ENCODE measurements at places on chromosomes 12 and 14. TPM values are rescaled to one million over a fixed set of nuclear protein-coding genes. Genes with fewer than 3 reads are reported as not detected.

GPR84 gene
- not detected for total RNA-seq

CCDC38 gene
- 0.09 TPM for total RNA-seq

RAD9B gene
- 0.24 TPM for total RNA-seq

CFAP73 gene
- total RNA-seq = not detected

TTLL5 gene
- 12.8 TPM for total RNA-seq

KRT3 gene
- total RNA-seq = 0.06 TPM

PAH gene
- total RNA-seq = 0.08 TPM

BTBD6 gene
- total RNA-seq = 43.3 TPM

C12orf54 gene
- not detected for total RNA-seq

OTX2 gene
- not detected for total RNA-seq

C1S gene
- total RNA-seq = 73.4 TPM

SYCP3 gene
- total RNA-seq = 0.13 TPM

ITGA7 gene
- total RNA-seq = 1.3 TPM

STON2 gene
- 1.8 TPM for total RNA-seq

CACNA1C gene
- 0.03 TPM for total RNA-seq

PAX9 gene
- total RNA-seq = 3.4 TPM

MGST1 gene
- total RNA-seq = 731 TPM

NFATC4 gene
- total RNA-seq = 0.07 TPM

LMO3 gene
- total RNA-seq = not detected

LRRC10 gene
- not detected for total RNA-seq

MANSC4 gene
- total RNA-seq = not detected

EFS gene
- total RNA-seq = not detected

PSMC6 gene
- 80.0 TPM for total RNA-seq

HOXC12 gene
- not detected for total RNA-seq
